Hepatocyte (in vitro differentiated cells): ENCODE measurements at places on chromosomes 12 and 14. TPM values are rescaled to one million over a fixed set of nuclear protein-coding genes. Genes with fewer than 3 reads are reported as not detected.

DNA sequence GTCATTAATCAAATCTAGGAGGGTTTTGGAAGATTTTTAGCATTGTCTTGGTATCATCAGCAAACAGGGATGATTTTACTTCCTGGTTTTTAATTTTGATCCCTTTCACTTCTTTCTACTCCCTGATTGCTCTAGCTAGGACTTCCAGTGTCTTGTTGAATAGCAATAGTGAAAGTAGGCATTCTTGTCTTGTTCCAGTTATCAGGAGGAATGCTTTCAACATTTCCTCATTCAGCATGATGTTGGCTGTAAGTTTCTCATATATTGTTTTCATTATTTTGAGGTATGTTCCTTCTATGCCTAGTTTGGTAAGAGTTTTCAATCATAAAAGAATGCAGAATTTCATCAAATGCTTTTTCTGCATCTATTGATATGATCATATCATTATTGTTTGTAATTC lies 244.2 kb upstream of the CLEC14A start:
- no peak for DNase-seq
- no peak overlapping the region for H3K4me3 ChIP-seq

GRCh38 chr12:114409852-114410600 lies 4.1 kb upstream of the TBX5 start:
- H3K27ac ChIP-seq, result peak overlapping the region; percentile 93
- H3K27me3 ChIP-seq, result peaks cover 98% of the 10 kb centered on the region
- no peaks in the 10 kb centered on the region for H3K36me3 ChIP-seq
- DNase-seq, result no peak
- H3K4me3 ChIP-seq, result peak overlapping the region; percentile 55

The DDX11 gene
- total RNA-seq, result 18.6 and 24.8 TPM in 2 replicates

DNA sequence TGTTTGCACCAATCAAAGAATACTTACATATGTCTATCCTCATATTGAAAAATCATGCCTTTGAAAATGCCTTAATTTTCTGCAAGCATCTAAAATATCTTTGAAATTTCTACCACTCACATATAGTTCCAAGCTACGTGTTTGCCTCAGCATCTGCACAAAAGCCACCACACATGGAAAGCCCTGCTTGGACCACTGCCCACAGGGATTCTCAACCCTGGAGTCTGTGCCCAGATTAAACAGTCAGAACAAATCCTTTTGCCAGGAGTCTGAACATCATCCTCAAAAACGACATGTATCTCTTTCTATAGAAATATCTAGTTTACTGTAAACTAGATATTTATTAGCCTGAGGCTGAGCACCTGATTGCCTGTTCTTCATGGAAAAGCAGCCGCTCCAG lies 32.6 kb downstream of the ARMH4 start:
- H3K27me3 ChIP-seq, result no peaks in the 10 kb centered on the region
- H3K4me1 ChIP-seq, result no peaks in the 10 kb centered on the region
- no peaks in the 10 kb centered on the region for H3K36me3 ChIP-seq
- no peak for DNase-seq
- no peak overlapping the region for H3K27ac ChIP-seq

DNA sequence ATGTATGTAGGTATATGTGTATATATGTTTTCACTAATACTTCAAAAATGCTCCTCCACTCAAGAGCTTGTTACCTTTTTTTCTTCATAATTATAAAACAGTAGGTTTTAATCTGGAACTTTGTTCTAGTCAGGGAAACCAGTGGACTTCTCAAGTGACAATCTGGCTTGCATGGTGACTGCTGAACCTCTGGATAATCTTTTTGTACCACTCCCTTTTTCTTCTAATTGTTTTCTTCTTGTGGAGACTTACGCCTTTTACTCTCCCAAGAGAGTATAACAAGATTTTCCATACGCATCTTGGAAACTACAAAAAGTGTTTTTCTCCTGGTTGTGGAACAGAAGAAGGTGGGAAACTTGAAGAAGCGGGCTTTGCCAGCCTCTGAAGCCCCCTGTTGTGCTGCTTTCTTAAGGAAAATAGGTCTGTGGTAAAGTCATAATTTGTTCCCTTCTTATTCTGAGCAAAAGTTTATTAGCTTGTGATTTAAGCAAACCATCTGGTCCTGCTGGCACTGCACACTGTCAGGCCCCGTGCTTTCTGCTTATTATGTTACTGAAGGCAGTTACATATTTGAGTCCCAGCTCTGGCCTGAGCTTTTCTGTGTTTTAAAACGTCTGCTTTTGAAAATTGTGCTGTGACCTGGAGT lies 291.8 kb downstream of the ERC1 start:
- H3K36me3 ChIP-seq, result no peaks in the 10 kb centered on the region
- peak; percentile 9 for DNase-seq
- H3K4me1 ChIP-seq, result peaks cover 21% of the 10 kb centered on the region
- H3K4me3 ChIP-seq, result no peak overlapping the region
- H3K27ac ChIP-seq, result peak overlapping the region; percentile 49

DNA sequence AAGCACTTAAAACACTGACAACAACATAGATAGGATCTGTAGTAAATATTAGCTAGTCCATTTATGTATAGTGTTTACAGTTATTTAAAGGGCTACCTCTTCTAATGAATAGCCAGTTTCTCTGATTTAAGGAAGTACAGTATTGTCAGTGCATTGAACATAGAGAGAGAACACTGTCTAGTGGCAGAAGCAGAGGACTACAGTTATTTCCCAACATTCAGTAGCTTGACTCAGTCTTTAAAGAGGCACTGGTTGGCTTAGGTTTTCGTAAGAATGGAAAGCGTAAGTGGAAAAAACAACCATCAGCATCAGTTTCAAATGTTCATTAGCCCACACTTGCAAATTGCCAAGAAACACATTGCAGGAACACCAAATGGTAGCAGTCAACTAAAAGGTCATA lies 125.0 kb upstream of the HMGA2 start:
- H3K27me3 ChIP-seq, result no peaks in the 10 kb centered on the region
- H3K4me3 ChIP-seq, result no peak overlapping the region
- peak; percentile 10 for DNase-seq
- H3K36me3 ChIP-seq, result no peaks in the 10 kb centered on the region
- no peak overlapping the region for H3K27ac ChIP-seq
- H3K4me1 ChIP-seq, result no peaks in the 10 kb centered on the region

The CSAD gene
- total RNA-seq, result 14.1 and 16.8 TPM in 2 replicates

DNA sequence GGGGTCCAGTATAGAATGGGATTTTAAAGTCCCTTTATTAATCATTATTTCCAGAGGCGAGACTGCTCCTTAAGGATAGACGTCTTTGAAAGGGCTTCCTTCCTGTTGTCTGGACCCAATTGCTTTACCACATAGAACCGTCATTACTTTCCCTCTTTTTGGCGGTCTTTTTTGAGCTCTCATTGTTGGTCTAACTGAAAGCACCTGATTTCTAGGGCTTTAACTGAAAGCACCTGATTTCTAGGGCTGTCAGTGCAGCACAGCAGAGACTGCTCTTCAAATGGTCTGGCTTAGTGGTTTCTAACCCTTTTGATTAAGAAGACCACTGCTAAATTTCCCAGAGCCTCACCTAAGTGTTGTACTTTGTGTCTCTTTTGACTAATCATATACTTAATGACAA lies 95.8 kb downstream of the PRKCH start:
- H3K27ac ChIP-seq, result no peak overlapping the region
- DNase-seq, result no peak
- peaks cover 12% of the 10 kb centered on the region for H3K4me1 ChIP-seq
- no peaks in the 10 kb centered on the region for H3K27me3 ChIP-seq
- no peaks in the 10 kb centered on the region for H3K36me3 ChIP-seq
- H3K4me3 ChIP-seq, result no peak overlapping the region

The GPD1 gene
- 46.8 and 64.1 TPM in 2 replicates for total RNA-seq

GRCh38 chr14:36716614-36717184 lies 55.0 kb downstream of the PAX9 start:
- H3K4me1 ChIP-seq, result no peaks in the 10 kb centered on the region
- no peak overlapping the region for H3K4me3 ChIP-seq
- no peak for DNase-seq
- no peaks in the 10 kb centered on the region for H3K36me3 ChIP-seq
- peaks cover 6% of the 10 kb centered on the region for H3K27me3 ChIP-seq
- no peak overlapping the region for H3K27ac ChIP-seq

The HCAR1 gene
- total RNA-seq, result 0.40 and 0.63 TPM in 2 replicates

DNA sequence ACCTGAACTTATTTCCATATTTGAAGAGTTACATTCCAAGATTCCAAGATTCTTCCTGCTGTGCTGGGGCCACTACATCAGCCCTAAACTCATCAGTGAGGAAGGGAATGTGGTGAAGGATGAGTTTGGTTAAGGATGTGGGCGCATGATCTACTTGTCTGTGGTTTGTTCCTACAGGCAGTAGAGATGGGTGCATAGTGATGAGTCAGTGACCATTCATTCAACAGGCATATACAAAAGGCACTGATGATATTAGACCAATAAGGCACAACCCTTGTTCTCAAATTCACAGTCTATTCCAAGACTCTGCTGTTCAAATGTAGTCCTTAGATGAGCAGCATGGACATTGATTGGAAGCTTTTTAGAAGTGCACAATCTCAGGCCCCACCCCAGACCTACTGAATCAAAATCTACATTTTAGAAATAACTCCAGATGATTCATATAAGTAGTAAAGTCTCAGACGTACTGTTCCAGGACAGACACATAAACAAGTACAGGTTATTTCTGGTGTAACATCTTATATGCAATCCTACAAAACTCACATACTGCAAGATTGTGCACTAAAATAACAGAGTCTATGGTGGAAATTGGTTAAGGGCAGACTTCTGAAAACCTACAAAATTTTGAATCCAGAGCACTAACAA lies 47.7 kb upstream of the MAP3K9 start:
- H3K36me3 ChIP-seq, result no peaks in the 10 kb centered on the region
- no peaks in the 10 kb centered on the region for H3K27me3 ChIP-seq
- no peak for DNase-seq
- no peak overlapping the region for H3K27ac ChIP-seq
- H3K4me3 ChIP-seq, result no peak overlapping the region
- H3K4me1 ChIP-seq, result no peaks in the 10 kb centered on the region

DNA sequence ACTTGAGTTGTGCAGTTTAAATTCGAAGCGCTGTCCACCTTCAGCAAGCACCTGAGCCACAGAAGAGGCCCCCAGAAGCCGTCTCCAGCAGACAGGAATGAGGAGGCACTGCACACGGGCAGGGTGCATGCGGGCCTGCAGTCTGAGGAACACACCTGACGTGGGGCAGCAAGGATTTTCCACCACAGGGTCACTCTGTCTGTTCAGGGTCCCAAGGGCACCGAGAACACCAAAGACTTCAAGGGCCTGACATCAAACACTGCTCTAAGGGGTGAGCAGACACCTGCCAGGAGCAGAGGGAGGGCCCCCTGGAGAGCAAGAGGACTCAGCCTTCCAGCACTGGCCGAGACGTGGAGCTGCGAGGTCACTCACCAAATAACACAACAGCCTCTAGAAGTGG lies 99.7 kb upstream of the C14orf180 start:
- H3K27ac ChIP-seq, result no peak overlapping the region
- peaks cover 5% of the 10 kb centered on the region for H3K27me3 ChIP-seq
- no peaks in the 10 kb centered on the region for H3K4me1 ChIP-seq
- no peak overlapping the region for H3K4me3 ChIP-seq

DNA sequence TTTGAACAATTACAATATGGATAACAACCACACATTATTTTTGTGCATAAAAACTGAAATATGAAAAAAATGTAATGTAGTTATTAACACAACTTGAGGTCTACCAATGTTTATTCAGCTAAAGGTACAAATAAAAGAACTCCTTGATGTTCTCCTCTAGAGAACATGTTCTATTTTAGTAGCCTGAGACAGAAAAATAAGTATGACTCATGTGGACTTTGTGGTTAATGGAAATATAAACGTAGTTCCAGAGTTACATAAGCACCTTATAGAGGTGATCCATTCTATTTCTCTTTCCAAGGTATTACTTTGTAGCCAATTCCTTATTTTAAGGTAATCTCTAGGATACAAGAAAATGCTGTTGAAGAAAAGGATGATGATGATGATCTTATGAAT lies 25.7 kb downstream of the ALKBH1 start:
- H3K4me3 ChIP-seq, result no peak overlapping the region
- no peaks in the 10 kb centered on the region for H3K36me3 ChIP-seq

- H3K4me3 ChIP-seq, result no peak overlapping the region
- no peak overlapping the region for H3K27ac ChIP-seq
- H3K36me3 ChIP-seq, result no peaks in the 10 kb centered on the region
- no peak for DNase-seq
Observed at GRCh38 chr14:88005978-88006851, 1.3 kb downstream of the GPR65 start.

The LUM gene
- total RNA-seq, result 1,782 and 2,030 TPM in 2 replicates

DNA sequence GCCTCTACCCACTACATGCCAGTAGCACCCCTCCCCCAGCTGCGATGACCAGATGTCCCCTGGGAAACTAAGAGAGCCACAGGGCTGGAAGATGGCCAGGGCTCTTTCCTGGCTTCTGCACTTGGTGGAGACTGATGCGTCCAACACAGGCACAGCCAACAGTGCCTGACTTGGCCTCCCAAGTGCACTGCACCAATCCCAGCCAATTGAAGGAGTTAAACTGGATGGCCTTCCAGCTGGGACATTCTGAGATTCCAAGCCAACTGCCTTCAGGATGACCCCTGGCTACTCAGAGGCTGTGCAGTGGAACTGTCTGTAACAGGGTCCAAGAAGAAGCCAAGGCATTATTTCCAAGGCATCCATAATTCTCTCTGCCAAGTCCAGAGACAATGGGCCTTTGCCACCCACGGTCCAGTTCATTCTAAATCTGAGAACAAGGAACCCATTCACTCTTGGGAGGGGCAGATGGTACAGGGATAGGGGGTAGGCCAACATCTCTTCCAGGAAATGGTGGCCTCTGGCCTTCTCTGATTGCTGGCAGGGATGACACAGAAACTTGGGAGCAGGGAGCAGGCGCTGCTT lies 35.2 kb downstream of the PRIMA1 start:
- H3K4me1 ChIP-seq, result peaks cover 9% of the 10 kb centered on the region
- no peaks in the 10 kb centered on the region for H3K27me3 ChIP-seq
- H3K4me3 ChIP-seq, result no peak overlapping the region
- no peak for DNase-seq
- no peak overlapping the region for H3K27ac ChIP-seq
- H3K36me3 ChIP-seq, result no peaks in the 10 kb centered on the region

The C14orf93 gene
- 7.8 and 8.8 TPM in 2 replicates for total RNA-seq

- no peak overlapping the region for H3K4me3 ChIP-seq
- no peaks in the 10 kb centered on the region for H3K36me3 ChIP-seq
- no peaks in the 10 kb centered on the region for H3K4me1 ChIP-seq
- no peak for DNase-seq
Observed at GRCh38 chr12:53244337-53244736, 12.3 kb upstream of the RARG start.

DNA sequence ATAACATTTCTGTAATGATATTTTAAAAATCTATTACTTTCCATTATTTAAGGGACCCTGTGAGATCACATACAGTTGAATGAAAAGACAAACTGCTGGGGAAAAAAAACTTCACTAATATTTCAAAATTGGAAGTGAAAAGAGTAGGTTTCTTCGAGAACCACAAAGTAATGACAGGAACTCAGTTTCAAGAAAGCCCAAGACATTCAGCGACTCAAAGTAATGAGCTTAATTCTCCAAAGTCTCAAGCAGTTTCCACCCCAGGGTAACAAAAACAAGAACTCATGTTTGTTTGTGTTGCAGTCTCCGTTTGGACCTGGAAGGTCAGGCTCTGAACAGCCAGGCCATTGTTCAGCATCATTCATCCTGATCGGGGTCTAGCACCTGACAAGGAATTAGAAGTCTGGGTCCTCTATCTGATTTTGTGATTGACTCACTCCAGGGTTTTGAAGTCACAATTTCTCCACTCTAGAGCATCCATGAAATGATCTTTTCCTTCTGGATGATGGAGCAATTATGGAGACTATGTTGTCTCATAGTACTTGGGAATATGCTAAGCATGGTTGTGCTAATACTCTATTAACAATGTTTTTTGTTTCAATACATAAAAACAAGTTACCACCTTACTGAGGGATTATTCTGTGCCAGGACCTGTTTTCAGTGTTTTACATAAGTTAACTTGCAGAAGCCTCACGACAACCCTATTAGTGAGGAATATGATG lies 126.9 kb downstream of the SLC25A21 start:
- no peaks in the 10 kb centered on the region for H3K27me3 ChIP-seq
- H3K27ac ChIP-seq, result no peak overlapping the region
- no peak for DNase-seq
- H3K4me3 ChIP-seq, result no peak overlapping the region
